GM23338 (cell line): ENCODE measurements at places on chromosomes 3 and 15.

GRCh38 chr3:27669591-27669990, 52.5 kb downstream of the EOMES start:
- DNase-seq = no peak

GRCh38 chr3:10392906-10393461, 72.1 kb upstream of the SEC13 start:
- DNase-seq = no peak

DNA sequence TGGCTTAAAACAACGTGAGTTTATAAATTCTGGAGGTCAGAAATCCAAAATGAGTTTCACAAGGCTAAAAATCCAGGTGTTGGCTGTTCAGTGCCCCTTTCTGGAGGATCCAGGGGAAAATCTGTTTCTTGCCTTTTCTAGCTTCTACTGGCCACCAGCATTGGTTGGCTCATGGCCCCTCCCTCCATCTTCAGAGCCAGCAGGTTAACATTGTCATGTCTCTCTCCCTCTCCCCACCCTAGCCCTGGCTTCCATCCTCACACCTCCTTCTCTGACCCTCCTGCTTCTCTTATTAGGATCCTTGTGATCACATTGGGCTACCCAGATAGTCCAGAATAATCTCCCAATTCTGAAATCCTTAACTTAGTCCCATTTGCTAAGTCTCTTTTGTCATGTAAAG, 32.9 kb upstream of the MGLL start:
- no peak for DNase-seq

- DNase-seq = no peak
These were observed 424.7 kb downstream of the FHIT start for GRCh38 chr3:60826511-60826910.

DNA sequence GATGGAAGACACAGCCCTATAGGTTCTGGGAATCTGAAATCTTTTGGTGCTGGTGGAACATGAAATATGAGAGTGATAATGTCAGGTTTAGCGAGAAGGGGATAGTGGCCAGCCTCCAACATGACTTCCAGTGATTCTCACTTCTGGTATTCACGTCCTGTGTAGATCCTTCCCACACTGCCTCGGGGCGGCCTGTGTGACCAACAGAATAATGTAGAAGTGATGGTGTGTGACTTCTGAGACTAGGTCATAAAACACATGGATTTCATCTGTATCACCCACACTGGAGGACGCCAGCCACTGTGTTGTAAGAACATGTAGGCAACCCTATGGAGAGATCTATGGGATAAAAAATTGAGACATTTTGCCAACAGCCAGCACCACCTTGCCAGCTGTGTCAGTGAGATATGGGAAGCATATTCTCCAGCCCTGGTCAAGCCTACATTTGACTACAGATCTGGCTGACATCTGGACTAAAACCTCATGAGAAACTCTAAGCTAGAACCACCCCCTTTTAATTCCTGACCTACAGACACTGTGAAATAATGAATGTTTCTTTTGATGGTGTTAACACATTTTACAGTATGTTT, 25.5 kb upstream of the NUDT16 start:
- DNase-seq = no peak
